Hematopoietic multipotent progenitor cell treated with erythropoietin and hydrocortisone succinate and interleukin-3 and kit ligand, for 17 days (in vitro differentiated cells): ENCODE measurements at places on chromosomes 2 and 18.

DNA sequence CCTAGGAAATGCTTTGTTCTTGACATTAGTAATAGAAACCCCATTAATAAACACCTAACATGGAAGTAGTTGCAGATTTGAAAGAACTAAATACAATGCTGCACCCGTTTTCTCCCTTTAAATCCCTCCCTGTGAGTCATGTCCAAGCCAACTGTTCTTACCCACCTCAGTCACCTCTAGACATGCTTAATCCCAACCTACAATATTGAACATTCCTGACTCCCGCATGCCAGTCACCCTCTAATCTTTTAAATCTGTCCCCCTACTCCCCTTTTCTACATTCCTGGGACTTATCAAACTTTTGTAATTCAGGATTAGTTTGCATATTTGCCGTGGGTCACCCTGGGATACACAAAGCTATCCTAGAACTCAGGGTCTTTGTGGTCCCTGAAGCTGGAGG is 374.6 kb downstream of the IRS1 start:
- no peak for DNase-seq

GRCh38 chr2:154697418-154698252 is 860 bp upstream of the KCNJ3 start:
- DNase-seq = no peak

DNA sequence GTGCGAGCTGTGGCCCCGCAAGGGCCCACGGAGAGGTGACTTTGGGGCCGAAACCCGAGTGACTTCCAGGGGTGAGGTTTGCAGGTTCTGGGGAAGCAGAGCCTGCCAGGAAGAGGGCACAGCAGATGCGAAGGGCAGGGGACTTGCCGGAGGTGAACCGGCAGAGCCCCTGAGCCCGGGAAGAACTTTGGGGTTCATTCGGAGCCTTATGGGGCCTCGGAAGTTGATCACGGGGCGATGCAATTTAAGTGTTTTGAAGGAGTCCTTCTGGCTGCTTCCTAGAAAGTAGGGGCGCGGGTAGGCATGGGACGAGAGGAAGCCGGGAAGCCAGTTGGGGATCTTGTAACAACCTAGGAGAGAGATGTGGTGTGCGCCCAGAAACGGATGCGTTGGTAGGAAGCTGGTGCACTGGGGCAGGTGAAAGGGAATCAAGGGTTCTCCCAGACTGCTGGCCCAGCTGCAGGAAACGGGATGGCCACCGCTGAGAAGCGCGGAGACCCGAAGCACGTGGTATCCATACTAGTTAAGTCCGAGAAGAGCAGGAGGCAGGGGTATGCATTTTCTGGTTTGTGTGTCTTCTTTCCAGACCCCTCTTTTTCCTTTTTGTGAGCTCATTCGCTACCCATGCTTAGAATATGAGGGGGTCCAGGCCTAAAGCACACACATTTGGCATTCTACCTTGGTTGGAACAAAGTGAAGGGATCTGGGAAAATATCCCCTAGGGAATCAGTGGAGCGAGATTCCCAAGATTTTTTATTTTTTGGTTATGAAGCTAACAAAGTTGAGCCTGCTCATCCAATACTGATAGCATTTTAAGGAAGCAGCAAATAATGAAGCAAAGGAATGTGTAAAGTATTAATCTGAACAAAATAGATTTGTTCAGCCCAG is 758 bp downstream of the SCLY start:
- no peak for DNase-seq

DNA sequence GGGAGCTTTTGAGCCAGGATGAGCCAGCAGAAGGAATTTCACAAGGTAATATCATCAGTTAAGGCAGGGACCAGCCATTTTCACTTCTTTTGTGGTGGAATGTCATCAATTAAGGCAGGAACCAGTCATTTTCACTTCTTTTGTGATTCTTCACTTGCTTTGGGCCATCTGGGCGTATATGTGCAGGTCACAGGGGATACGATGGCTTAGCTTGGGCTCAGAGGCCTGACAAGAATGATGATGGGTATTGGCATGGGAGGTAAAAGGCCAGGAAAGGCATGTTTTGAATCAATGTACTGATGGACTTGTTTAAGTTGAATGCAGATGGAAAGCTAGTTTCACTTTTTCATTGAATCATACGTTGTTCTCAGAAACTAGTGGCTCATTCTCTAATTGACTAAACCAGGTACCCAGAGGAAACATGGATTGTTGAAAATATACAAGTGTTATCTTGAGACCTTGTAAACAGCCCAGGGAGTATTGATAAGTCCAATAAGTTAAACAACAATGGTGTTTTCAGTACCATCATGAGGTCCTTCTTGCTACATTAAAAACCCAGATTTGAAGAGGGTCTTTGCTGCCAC is 1672.5 kb upstream of the DDX18 start:
- DNase-seq = no peak

DNA sequence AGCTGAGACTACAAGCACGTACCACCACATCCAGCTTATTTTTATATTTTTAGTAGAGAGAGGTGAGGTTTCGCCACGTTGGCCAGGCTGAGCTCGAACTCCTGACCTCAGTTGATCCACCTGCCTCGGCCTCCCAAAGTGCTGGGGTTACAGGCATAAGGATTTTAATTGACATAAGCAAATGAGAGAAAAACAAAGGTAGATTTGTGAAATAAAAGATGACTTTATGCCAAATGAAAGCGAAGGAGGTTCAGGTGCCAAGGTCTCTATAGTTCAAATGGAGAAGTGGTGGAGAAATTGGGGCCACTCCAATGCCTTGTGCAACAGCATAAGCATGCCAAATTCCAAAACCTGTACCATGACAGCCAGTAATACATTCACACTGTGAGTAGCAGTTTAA is 180.6 kb downstream of the MREG start:
- DNase-seq = no peak

GRCh38 chr2:116809109-116809508 is 1005.4 kb upstream of the DDX18 start:
- DNase-seq = no peak

DNA sequence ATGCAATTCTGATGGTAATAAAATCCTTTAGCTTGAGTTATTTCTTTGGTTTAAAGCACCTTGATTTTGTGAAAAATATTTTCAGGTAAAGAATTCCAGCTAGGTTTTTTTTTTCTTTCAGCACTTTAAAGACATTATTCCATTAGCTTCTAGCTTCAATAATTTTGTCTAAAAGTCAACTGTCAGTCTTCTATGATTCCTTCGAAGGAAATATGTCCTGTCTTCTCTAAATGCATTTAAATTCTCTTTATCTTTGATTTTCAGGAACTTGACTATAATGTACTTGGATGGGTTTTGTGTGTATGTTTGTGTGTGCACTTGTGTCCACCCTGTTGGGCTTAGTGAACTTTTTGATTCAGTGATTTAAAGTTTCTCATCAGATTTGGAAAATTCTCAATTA is 4.7 kb downstream of the LONRF2 start:
- no peak for DNase-seq

DNA sequence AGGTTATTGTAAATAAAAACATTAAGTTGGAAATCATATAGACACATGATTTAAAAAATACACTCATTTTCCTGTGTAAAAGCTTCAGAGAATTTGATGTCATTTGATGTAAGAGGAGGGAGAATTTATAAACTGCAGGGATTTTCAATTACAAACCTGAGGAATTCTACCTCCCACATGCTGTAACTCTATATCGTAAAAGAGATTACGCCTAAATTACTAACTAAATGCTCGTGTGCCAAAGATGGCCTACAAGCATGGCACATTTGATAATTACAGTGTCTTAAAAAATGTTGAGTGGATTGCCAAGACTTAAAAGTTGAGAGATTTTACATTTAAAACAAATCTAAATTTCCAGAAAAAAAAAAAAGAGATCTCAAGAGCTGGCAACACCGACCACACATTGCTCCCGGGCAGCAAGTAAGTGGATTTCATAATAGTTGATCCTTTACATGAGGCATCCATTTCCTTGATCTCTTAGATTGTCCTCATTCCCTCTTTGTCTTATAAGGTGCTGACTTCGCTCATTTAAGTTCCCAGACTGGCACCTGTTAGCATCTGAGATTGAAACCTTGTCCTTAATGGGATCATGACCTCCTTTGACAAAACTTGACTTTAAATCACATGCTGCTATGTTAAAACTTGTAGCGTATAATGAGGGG is 840.3 kb upstream of the ZEB2 start:
- DNase-seq = no peak

DNA sequence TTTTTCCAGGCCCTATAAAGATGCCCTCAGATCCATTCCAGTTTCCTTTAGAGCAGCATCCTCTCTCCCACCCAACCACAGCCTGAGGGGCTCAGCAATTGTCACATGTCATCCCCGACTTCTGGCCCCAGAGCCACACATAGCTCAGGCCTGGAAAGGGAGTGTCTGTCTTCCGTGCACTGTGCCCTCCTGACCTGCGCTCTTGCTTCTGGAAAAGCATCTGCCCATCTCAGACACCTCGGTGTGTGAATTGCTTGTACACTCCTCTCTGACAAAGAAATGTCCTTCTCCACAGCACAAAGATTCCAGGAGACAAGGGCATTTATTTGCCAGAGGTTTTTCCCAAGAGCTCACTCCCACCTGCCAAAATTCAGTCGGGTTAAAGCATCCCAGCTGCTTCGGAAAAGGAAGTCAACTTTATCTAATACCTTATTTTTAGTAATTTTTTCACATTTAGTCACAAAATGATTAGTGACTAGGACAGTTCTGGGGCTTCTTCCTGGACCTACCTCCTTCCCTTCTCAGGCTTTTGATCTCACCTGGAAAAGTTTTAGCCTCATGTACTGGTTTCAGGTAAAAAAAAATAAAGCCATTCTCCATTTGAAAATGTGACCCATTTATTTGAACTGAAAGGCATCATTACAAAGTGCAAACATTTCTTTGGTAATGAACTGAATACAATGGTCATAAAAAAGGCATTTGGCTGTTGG is 112.9 kb downstream of the PXDN start:
- DNase-seq = no peak

GRCh38 chr2:111519071-111519470 is 364.9 kb downstream of the ANAPC1 start:
- no peak for DNase-seq

GRCh38 chr18:46289931-46290330 is 185.7 kb downstream of the HAUS1 start:
- no peak for DNase-seq

GRCh38 chr2:84716564-84716963 is 164.3 kb downstream of the TRABD2A start:
- no peak for DNase-seq

- no peak for DNase-seq
Observed at GRCh38 chr2:181563101-181563692, 93.7 kb downstream of the CERKL start.

DNA sequence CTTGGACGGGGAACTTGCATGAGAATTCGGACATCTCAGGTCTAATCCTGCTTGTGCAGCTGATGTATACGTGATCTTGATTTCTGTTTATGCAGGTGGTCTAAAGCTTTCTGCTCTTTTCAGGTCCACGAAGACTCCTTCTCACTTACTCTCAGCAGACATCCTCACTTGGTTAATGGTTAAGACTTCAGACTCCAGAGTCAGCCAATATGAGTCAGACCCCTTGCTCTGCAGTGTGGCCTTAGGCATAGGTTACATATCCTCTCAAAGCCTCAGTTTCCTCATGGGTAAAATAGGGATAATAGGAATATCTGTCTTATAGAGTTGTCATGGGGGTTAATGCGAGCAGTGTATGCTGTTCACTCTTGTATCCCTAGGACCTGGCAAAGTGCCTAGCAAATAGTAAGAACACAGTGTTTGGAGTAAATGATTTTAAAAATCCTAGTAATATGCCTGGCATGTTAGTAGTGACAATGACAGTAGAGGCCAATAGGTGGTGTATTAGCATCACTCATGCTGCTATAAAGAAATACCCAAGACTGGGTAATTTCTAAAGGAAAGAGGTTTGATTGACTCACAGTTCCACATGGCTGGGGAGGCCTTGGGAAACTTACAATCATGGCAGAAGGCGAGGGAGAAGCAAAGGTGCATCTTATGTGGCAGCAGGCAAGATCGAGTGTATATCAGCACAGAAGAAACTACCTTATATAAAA is 42.3 kb downstream of the XRCC5 start:
- no peak for DNase-seq

DNA sequence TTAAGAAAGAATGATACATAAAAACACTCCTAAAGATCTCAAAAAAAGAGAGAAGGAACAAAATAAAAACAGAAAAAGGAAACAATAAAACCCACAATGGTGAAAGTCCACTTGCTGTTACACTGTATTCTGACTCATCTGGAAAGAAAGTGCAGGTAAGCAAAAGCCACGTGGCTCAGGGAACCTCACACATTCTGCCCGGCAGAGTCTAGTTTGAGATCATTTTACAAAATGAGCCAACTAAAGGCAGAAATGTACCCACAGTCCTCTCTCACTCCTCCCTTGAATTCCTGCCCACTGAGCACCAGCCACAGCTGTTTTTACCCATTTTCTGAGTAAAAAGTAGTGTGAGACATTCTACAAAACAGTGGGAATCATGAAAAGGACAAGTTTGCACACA is 10.0 kb downstream of the KCNH7 start:
- no peak for DNase-seq

DNA sequence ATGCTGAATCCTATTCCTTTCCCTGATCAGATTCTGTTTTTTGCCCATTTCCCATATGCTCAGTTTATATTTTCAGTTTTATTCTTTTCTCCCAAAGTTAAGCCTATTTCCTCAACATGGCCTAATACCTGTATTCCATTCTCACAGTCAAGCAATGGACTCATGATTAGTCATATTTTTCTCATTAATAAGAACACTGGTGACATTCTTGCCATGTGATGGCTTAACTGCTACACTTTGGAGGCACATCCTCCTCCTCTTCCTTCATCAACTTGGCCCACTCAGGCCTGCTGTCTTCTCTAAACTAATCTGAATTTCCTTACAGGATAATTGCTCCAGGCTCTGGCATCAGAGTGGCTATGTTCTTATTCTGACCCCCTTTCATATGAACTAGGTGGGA is 679.2 kb downstream of the NYAP2 start:
- DNase-seq = no peak

- DNase-seq = no peak
Observed at GRCh38 chr2:72289283-72289682, 141.6 kb upstream of the CYP26B1 start.

DNA sequence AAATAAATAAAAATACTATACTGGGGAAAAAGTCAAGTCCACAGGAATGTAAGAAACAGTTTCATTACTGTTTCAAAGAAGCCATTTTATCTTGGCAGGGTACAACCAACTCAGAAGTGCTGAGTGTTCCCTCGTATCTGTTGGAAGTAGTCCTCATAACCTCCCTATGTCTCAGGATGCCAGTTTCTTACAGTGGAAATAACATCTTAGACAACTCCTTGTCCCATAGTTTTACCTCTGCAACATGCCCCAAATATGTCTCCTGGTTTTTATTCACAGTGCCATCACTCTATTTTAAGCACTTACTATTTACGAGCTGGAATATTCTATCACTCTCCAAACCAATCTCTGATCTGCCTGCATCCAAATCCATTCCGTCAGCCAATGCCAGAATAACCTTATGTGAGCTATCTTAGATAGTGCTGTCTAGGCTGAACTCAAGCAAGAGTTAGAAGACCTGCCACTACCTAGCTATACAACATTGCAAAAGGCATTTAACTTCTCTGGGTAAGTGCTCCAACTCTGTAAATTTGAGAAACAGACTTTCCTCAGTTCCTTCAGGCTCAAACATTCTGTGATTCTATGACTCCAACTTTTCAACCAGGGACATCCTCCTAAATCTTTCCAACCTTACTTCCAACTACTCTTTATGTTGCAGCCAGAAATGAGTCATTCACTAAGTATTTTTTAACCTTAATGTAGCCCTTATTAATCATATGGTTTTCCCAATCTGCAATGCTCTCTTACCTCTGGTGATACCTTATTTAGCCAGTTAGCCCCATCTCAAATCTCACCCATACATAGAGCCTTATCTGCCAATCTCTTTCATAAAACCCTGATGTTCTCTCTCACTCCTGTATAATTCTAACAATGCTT is 66.7 kb downstream of the RTN4 start:
- no peak for DNase-seq
